ENCODE measurements at places on chromosomes 6 and 20. TPM values are rescaled to one million over a fixed set of nuclear protein-coding genes. Genes with fewer than 3 reads are reported as not detected.
A peak's percentile ranks its signal among the peaks of the same experiment; 100 is the strongest.

GRCh38 chr20:58986286-58986967, 5.4 kb downstream of the NELFCD start:
- DNase-seq: no peak

DNA sequence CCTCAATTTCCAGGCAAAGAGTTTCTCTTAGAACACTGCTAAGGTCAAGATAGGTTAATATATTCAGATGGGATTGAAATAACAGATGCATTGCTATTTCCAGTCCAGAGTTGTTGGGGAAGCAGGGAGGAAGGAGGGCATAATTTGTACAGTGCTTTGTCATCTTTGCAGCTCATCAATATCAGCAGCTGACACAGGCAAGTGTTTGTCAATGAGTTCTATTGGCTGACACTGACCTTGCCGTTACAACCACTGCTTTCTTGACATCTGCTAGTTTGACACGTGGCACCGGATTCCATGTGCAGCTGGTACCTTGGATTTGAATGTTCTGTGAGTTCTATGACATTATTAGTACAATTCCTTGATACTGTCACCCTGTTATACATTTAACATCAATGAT, 28.0 kb upstream of the MLIP start:
- no peak for DNase-seq

GRCh38 chr6:31770860-31771259, 6.3 kb downstream of the VWA7 start:
- DNase-seq: no peak

DNA sequence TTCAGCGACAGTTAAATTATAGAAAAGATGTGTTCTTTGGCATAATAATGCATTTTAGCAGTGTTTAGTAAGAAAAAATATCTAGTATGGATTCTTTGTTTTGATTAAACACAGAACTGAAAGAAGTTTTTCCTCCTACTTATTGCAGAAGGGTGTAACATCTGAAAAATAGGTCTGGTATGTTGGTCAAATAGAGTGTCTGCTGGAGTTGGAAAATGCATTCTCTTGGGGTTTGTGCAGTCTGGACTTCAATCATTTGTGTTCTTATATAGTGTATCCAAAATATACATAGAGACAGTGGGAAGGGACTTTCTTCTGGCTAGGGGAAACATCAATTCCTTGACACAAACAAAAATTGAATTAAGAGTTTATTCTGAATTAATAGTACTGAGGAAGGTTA, 132.4 kb upstream of the MAN1A1 start:
- no peak for DNase-seq

DNA sequence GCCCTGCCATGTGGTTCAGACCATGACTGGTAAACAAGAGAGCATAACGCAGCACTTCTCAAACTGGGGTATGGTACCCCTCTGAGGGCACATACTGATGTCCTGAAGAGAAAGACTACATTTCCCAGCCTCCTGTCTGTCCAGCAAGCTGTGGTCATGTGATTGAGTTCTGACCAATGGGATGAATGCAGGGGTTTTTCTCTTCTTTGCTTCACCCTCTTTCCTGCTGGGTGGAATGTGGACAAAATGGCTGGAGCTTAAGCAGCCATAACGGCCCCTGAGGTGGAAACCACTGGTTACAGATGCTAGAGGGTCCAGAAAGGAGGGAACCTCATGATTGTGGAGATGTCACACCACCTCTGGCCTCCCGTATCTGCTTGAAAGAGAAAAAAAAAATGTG, 19.4 kb upstream of the KCNB1 start:
- no peak for DNase-seq

DNA sequence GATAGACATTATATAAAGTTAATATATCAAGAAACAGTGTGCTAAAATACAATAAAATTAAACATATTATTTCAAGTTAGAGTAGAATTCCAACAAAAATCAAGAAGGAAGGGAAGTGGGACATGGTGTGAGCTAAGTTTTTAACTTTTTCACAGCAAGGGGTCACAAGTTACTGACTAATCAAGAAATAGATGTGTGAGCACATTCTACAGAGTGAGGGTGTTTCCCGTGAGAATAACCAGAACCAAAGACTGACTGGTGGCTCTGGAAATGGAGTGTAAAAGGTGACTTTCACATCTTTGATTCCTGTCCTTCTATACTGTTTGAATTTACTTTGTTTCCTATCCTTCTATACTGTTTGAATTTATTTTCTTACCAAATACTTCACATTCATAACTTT, 206.6 kb downstream of the TASP1 start:
- no peak for DNase-seq

- no peak for DNase-seq
Measured at GRCh38 chr6:68527691-68528090, 107.4 kb upstream of the ADGRB3 start.

- DNase-seq: no peak
Measured at GRCh38 chr6:166417285-166417691, 34.5 kb upstream of the MPC1 start.

DNA sequence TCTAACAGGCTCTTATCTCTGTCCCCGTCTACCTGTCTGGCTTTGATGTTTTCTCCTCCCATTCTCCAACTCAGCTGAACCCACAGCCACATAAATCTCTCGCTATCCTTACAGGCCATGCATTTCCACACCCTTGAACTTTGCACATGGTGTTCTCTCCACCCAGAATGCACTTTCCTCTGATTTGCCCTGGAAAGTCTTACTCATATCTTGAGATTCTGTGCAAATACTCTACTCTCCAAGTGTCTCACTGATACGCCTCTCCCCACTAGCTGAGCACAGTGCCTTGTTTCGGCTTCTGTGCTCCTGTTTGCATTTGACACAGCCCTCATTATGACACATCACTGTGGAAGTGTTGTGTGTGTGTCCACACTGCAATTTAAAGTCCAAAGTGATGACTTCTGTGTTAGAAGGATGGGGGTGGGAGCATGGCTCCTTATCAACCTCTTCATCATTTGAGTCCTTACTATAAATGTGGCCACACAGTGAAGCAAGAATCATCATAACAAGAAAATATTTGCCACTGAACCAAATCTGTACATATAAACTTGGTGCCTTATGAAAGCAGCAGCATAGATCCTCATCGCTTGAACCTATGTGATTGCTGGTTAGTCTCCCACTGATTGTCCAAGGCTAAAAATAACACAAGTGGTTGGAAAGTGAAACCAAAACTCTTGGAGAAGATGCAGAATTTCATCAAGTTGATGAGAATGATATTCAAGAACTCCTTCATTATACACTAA, 5.5 kb upstream of the PRELID3B start:
- no peak for DNase-seq

DNA sequence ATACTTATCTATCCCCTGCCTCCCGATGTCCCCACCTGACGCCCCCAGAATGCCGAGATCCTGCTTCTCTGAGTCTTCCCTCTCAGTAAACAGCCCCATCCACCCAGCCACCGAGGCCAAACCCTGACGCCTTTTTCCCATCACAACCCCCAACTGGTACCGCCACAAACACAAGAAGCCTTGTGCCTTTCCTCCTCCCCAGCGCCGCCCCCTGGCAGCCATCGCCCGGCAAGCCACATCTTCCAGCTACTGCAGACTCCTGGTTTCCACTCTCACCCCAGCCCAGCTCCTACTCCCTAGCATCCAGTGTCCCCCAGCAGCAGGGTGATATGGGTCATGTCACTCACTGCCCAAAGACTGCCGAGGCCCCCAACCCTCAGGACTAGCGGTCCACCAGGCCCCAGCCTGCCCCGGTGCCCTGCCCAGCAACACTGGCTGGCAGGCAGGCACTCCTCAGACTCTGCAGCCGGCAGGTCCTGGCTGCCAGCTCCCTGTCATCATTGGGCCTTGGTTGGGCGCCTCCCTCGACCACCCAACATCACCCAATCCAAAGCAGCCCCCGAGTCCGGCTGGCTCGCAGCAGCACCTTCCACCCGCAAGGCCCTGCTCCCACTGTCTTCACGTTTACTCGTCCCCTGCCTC, 11.2 kb downstream of the TCFL5 start:
- no peak for DNase-seq

DNA sequence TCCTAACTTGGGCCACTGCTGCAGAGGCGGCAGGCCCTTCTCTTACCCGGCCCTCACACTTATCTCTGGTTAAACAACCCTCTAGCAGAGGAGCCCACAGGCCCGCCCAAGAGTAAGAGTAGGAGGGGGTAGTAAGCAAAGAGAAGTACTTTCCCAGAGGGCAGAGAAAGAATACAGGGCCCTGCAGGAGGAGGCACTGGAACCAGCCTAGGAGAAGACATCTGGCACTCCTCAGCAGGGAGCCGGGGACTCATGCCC, 10.1 kb downstream of the MTCH1 start:
- no peak for DNase-seq

- DNase-seq: peak; percentile 27
Measured at GRCh38 chr20:6768228-6769140, 998 bp downstream of the BMP2 start.

GRCh38 chr20:61355585-61355984, 103.5 kb downstream of the CDH4 start:
- no peak for DNase-seq

- DNase-seq: no peak
Measured at GRCh38 chr6:111013144-111013915, 31.5 kb downstream of the RPF2 start.

GRCh38 chr6:23633996-23634395, 492.0 kb upstream of the NRSN1 start:
- no peak for DNase-seq

DNA sequence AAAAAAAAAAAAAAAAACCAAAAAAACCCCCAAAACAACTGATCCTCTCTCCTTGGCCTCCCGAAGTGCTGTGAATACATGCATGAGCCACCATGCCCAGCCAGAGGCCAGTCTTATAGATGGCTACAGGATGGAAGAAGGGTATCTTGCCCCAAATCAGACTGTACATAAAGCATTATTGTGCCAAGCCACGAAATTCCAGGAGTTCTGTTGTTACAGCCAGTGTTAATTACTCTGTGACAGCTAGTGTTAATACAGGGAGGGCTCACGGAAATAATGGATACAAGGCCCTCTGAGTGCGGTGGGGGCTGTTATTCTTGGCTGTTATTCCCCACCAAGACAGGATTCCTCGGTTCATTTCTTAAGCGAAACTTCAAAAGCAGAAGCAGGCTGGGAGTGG, 1.4 kb upstream of the CLPSL2 start:
- no peak for DNase-seq

DNA sequence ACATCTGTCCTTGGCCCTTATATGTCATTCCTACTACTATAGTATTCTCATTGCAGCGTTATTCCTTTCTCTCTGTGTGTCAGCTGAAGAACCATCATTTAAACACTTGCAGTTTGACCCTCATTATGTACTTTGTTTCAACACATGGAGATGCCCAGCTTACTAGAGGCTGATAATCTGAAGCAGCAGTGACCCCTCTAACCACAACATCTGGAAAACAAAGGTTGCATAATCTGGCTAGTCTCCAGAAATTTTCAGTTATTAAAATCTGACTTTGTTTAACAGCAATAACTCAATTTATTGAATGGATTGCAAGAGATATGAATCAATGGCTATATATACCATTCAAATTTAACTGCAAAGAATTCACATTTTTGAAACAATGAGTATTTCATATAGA, 6.6 kb upstream of the PHIP start:
- peak; percentile 14 for DNase-seq

GRCh38 chr6:29815118-29815750, 12.4 kb upstream of the HLA-G start:
- no peak for DNase-seq

DNA sequence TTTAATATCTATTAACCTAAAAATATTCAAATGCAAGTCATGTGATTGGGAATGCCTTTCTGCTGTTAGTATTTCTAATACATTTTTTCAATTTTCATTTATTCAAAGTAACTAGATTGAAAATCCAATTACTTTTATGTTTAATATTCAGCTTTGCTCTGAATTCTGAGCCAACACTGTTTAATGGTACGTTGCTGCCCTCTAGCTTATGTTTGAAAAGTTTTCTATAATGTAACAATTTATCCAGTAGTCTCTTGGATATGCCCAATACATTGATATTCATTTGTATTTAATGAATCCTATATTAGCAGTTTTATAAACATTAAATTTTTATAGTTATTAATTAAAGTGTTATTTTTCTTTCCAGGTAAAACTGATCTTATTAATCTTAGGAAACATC, 47.4 kb downstream of the LGSN start:
- peak; percentile 62 for DNase-seq

DNA sequence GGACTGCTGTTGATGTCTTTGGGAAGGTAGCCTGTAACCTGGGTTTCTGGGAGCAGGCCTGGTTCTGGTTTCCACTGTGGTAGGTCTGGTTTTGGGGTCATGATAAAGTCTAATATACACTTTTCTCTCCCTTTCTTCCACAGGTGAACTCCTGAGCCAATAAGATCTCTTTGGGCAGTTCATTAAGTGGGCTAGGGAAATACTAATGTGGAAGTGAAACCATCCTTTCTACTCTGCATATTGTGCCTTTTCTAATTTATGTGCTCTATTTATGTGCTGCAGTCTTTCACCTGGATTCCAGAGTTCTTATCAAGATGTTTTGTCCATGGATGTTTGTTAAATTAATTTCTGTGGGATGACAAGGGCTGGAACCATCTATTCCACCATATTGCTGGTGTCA, 165.7 kb upstream of the PTPRK start:
- DNase-seq: no peak

DNA sequence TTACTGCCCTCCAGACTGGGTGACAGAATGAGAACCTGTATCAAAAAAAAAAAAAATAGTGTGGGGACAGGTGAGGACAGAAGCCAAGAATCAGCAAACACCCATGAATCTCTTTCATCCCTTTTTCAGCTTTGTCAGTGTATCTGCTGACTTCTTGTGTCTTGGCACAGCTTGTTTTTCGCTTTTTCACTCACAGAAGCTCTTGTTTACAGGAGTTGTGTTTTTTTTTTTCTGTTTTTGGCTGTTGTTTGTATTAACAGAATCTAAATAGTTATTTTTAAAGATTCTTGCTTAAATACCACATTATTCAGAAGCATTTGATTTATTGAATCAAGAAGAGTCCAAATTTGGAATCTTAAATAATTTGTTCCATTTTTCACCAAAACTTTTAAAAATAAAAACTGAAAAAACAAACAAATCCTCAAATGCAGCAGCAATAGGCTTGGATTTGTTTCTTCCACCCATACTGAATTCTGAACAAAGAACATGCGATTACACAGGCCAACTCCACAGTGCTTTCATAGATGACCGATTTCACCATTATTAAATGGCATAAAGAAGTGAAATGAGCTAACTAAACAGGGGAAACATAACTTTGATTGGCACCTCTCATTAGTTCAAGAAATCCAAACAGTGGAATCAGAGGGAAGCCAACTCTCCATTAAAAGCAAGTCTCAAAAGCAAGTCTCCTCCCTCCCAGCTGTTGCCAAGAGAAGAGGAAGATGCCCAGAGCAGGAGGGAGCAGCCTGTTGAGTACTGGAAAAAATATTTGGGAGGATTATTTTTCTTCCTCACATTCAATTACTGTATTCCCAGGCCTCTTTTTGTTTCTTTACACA, 27.2 kb upstream of the GPR63 start:
- DNase-seq: no peak

GRCh38 chr20:51118985-51119527, 96.1 kb upstream of the KCNG1 start:
- DNase-seq: no peak

Gene MPIG6B
- not detected for total RNA-seq

Gene RPS6KA2
- total RNA-seq: 126 TPM

Gene ISM1
- 1.3 TPM for total RNA-seq

Gene PRR18
- not detected for total RNA-seq

Gene MPC1
- 31.8 TPM for total RNA-seq

Gene NELFE
- 90.7 TPM for total RNA-seq

Data from MCF 10A (cell line).